ENCODE measurements at places on chromosomes 6 and 20.

GRCh38 chr6:30820193-30820592, 64.1 kb upstream of the DDR1 start:
- H3K27me3 ChIP-seq, result no peaks in the 10 kb centered on the region
- H3K4me3 ChIP-seq, result no peak overlapping the region
- H3K36me3 ChIP-seq, result no peaks in the 10 kb centered on the region
- H3K4me1 ChIP-seq, result peaks cover 4% of the 10 kb centered on the region
- no peak for DNase-seq

- no peaks in the 10 kb centered on the region for H3K27me3 ChIP-seq
- peak overlapping the region; percentile 74 for H3K27ac ChIP-seq
- H3K4me3 ChIP-seq, result no peak overlapping the region
These were observed 9.3 kb downstream of the NUDT3 start for GRCh38 chr6:34383161-34383631.

GRCh38 chr6:119985952-119986736, 636.6 kb upstream of the MAN1A1 start:
- H3K4me3 ChIP-seq, result no peak overlapping the region
- no peaks in the 10 kb centered on the region for H3K27me3 ChIP-seq
- no peaks in the 10 kb centered on the region for H3K4me1 ChIP-seq
- H3K27ac ChIP-seq, result no peak overlapping the region
- no peaks in the 10 kb centered on the region for H3K36me3 ChIP-seq

DNA sequence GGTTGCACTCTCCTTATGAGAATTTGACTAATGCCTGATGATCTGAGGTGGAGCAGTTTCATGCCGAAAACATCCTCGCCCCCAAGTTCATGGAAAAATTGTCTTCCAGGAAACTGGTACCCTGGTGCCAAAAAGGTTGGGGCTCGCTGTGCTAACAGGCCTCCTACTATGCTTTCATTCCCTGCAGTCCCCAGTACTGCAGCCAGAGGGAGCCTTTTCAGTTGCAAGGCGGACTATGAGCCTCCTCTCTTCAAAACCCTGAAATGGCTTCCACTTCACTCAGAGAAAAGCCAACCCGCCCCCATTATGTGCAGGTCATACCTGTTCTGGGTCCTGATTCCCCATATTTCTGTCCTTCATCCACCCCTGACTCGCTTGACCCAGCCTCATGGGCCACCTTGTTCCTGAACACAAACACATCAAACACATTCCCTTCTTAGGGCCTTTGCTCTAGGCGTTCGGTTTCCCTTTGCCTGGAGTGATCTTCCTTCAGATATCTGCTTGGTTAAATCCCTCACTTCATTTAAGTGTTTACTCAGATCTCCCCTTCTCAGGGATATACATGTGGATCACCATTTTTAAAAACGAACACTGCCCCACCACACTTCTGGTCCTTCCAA, 173.7 kb downstream of the PHACTR1 start:
- no peak overlapping the region for H3K27ac ChIP-seq
- DNase-seq, result no peak
- H3K4me3 ChIP-seq, result no peak overlapping the region
- H3K36me3 ChIP-seq, result no peaks in the 10 kb centered on the region
- H3K4me1 ChIP-seq, result no peaks in the 10 kb centered on the region

GRCh38 chr6:54897462-54898189, 51.1 kb downstream of the FAM83B start:
- no peak overlapping the region for H3K27ac ChIP-seq
- no peak for DNase-seq
- H3K4me3 ChIP-seq, result no peak overlapping the region
- no peaks in the 10 kb centered on the region for H3K4me1 ChIP-seq
- H3K27me3 ChIP-seq, result no peaks in the 10 kb centered on the region

DNA sequence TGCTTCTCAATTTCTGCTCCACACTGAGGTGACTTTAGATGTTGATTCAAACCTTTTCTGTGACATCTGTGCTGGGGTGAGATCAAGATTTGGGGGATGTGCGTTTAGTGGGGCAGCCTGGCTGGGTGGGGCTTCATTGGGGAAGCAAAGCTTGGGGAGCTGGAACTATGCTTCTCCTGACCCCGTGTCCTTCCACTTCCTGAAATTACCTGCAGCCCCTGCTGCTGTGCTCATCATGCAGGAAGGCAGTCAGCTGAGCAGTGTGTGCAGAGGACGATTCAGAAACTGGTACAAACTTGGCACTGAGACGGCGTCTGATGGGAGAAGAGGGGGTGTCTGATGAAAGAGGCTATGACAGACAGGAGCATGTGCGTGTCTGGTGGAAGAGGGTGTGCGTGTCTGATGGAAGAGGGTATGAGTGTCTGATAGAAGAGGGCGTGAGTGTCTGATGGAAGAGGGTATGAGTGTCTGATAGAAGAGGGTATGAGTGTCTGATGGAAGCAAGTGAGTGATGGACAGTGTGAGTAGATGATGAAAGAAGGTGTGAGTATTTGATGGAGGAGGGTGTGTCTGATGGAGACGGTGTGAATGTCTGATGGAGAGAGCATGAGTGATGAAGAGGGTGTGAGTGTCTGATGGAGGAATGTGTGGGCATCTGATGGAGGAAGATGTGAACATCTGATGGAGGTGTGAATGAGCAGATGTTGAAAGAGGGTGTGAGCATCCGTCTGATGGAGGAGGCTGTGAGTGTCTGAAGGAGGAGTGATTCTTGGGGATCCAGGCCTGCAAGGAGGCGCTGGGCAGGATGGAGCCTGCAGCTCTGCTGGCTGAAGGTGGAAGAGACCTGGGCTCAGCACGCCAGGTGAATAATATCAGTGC, 103.4 kb downstream of the SYCP2 start:
- H3K4me3 ChIP-seq, result no peak overlapping the region
- no peak for DNase-seq

DNA sequence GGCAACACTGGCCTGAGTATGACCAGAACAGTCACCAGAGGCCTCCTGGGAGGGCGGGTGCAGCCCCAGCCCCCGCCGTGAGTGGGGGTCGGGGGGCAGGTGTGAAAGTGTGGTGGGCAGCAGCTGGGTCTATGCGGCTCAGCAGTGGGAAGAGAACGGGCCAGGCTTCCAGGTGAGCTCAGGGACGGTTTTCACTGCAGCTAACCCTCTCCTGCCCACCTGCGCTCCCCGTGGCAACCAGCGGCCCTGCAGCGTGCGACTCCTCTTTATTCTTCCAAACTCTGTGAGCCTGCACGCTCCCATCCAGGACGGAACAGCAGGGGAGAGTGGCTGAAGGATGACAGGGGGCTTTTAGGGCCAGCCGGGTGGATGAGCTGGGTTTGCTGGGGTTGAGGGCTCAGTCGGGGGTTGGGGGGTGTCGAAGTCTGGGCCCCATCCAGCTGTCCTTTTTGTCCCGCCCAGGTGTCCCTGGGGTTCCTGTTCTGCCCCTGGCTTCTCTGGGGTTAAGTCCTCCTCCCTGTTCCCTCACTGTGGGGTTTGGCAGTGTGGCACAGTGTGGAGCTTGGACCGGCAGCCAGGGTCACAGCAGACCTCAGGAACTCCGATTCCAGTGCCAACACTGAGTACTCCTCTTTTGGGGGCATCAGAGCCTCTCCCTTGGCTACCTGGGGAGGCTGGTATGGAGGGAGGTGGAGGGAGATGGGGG, 859 bp upstream of the BIRC7 start:
- no peak overlapping the region for H3K27ac ChIP-seq
- peaks cover 4% of the 10 kb centered on the region for H3K27me3 ChIP-seq
- no peak overlapping the region for H3K4me3 ChIP-seq
- H3K36me3 ChIP-seq, result no peaks in the 10 kb centered on the region
- no peaks in the 10 kb centered on the region for H3K4me1 ChIP-seq
- no peak for DNase-seq

- H3K27me3 ChIP-seq, result no peaks in the 10 kb centered on the region
- no peaks in the 10 kb centered on the region for H3K4me1 ChIP-seq
- H3K27ac ChIP-seq, result no peak overlapping the region
These were observed 336.6 kb downstream of the PACRG start for GRCh38 chr6:163064397-163064796.

- H3K4me1 ChIP-seq, result no peaks in the 10 kb centered on the region
- no peak overlapping the region for H3K27ac ChIP-seq
- H3K36me3 ChIP-seq, result no peaks in the 10 kb centered on the region
- no peak overlapping the region for H3K4me3 ChIP-seq
- DNase-seq, result no peak
- H3K27me3 ChIP-seq, result no peaks in the 10 kb centered on the region
These were observed 751.4 kb upstream of the DEFB115 start for GRCh38 chr20:30506100-30506499.

DNA sequence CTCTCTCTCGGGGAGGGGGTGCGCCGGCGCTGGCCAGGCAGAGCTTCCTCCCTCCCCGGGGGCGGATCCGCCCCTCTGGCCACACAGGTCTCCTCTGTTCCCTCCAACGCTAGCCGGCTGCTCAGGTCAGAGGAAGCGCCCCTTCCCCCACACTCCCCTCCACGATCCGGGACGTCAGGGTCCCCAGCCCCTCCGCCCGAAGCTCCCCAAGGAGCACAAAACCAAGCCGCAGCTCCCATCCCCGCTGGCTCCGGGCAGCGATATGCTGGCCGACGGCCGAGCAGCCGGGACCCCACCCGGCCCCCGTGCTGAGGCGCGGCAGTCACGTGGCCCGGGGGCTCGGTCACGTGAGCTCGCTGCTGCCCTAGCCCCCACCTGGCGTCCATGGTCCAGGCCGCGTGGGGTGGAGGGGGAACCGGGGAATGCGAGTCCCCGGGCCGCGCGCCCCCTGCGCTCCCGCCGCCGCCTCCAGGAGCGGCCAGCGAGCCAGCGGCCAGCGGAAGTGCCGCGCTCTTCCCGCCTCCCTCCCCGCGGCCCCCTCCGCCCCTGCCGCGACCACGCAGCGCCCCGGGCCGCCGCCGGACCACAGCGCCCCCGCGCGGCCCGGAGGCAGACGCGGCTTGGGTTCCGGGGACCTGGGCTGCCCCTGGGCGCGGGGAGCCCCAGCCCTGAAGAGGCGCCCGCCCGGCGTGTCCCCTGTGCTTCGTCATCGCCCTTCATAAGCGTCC, at the start of gene SLC35B2:
Gene SLC35B2, minus strand, starts transcription at position 504 of the 728 bp plus-strand sequence. Its CDS starts 118 bp downstream, at position 386.
- H3K4me3 ChIP-seq, result peak within 1 kb of the TSS; percentile 86
- peaks cover 13% of the 10 kb centered on the region for H3K4me1 ChIP-seq
- no peaks in the 10 kb centered on the region for H3K27me3 ChIP-seq
- H3K27ac ChIP-seq, result peak within 1 kb of the TSS; percentile 92
- DNase-seq, result peak; percentile 84

GRCh38 chr6:144418959-144419545, 133.9 kb downstream of the UTRN start:
- no peak overlapping the region for H3K27ac ChIP-seq
- peaks cover 33% of the 10 kb centered on the region for H3K4me1 ChIP-seq
- DNase-seq, result no peak

DNA sequence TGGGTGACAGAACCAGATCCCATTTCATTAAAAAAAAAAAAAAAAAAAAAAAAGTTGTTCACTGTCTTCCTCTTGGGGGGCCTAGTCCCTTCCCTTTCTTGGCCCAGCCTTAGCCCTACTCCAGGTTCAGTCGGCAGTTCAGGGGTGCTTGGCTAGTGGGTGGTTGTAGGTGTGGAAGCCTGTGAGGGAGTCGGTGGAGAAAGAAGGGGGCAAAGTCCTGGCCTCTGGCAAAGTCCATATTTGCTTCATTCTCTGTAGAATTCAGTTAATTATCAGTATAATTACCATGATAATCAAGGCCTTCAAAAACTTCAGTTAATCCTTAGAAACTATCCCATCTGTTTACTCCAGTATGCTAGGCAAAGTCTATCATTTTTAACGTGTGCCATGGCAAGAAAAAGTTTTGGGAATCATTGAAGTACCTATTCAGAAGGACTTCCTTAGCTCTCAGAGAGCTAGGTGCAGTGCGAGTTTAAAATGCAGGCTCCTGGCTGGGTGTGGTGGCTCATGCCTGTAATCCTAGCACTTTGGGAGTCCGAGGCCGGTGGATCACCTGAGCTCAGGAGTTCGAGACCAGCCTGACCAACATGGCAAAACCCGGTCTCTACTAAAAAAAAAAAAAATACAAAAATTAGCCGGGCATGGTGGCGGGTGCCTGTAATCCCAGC, 205.7 kb upstream of the ARG1 start:
- no peak for DNase-seq
- H3K4me1 ChIP-seq, result peaks cover 12% of the 10 kb centered on the region
- H3K36me3 ChIP-seq, result no peaks in the 10 kb centered on the region

DNA sequence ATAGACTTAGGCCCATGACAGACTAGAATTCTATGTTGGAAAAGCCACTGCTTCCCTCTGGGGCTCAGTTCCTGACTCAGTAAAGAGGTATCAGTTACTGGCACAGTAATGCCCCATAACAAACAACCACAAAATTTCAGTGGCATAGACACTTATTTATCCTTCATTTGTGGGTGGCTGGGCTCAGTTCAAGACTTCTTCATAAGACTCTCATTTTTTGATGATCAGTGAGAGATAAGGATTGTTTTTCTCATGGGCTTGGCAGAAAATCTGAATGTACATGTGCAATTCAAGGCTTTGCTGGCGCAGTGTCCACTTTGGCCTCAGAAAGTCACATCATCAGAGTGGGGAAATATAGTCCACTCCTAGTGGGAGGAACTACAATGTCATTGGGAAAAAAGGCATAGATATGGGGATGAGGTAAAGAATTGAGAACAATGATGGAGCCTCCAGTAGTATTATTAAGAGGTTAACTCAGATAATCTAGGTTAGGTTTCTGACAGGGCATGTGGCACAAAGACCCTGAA, 384.6 kb upstream of the FLRT3 start:
- H3K4me1 ChIP-seq, result no peaks in the 10 kb centered on the region
- no peaks in the 10 kb centered on the region for H3K36me3 ChIP-seq
- no peak for DNase-seq
- no peaks in the 10 kb centered on the region for H3K27me3 ChIP-seq
- H3K4me3 ChIP-seq, result no peak overlapping the region
- no peak overlapping the region for H3K27ac ChIP-seq

Data from adrenal gland (tissue), 19 donors.